ENCODE measurements at places on chromosomes 7 and 10.

DNA sequence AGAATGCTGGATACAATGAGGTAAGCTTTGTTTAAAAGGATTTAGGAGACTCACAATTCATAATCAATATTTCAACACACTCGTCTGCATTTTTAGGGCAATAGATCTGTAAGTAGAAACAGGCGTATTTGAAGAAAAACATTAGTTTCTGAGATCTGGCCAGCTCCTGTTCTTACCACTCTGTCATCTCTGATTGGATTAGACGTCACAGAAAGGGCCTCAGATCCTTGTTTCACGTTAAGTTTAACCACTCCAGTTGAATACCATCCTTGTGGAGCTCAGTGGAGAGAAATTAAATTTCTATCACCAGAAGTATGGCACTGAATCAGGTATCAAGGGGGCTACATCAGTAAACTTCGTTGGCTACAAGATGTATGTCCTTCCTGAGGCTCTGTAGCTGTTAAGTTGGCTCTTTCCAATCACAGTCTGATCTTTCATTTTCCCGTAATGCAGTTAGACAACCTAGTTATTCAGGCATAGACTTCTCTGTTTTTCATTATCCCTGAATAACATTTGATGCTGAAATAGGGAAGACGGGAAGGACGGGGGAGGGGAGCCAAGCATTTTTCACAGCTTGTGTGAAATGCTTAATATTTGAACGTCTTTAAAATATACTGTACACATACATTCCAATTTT, 659.2 kb upstream of the GALNT17 start:
- DNase-seq: peak; percentile 34

GRCh38 chr7:154975984-154976383, 26.9 kb downstream of the PAXIP1 start:
- DNase-seq: no peak

DNA sequence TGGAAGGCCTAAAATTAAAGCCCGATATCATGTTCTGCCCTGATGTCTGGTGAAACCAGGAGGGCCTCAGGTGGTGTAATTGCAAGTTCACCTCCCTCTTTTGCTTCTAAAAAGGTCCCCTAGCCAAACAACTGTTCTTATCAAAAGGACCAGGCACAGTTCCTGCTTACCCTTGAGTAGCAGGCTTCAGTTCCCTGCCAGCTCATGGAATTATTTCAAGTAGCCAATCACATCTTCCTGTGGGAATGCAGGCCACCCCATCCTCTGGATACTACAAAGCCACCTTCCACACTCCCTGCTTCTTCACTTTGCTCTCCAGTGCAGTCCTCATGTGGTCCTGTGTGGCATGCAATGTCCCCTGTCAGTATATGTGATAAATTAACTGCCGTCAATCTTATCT, 97.7 kb upstream of the GALNT17 start:
- DNase-seq: no peak

DNA sequence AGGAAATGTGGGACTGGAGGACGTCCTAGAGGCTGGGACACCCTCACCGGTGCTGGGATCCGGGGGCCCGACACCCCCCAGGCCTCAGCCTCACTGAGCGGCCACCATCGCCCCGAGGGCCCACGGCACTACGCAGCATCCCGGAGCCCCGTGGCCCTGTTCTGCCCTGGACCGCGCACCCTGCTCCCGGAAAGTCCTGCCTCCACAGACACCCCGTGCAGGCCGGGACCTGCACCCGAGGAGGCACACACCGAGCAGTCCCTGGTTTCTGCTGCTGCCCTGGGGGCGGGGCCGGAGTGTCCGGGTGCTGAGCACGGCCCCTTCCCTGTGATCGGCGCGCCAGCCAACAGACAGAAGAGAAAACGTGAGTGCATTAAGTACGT, 18.1 kb upstream of the KNDC1 start:
- DNase-seq: no peak

- DNase-seq: no peak
Measured at GRCh38 chr7:44533301-44534055, 7.7 kb downstream of the NPC1L1 start.

DNA sequence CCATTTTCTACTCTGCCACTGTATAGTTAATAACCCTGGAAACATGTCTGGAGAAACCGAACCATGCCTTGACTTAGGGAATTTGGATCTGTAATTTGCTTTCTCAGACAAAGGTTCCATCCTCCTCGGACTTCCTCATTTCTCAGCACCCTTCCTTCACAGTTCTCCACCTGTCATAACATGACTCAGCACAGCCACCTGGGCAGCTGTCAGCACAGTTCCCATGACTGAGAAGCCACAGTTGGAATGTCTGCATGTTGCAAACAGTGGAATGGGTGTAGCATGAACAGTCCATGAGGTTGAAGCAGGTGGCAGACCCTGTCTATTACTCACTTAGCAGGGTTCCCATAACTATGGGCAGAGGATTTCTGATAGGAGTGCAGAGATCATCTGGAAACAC, 634 bp upstream of the OR9A4 start:
- DNase-seq: no peak

DNA sequence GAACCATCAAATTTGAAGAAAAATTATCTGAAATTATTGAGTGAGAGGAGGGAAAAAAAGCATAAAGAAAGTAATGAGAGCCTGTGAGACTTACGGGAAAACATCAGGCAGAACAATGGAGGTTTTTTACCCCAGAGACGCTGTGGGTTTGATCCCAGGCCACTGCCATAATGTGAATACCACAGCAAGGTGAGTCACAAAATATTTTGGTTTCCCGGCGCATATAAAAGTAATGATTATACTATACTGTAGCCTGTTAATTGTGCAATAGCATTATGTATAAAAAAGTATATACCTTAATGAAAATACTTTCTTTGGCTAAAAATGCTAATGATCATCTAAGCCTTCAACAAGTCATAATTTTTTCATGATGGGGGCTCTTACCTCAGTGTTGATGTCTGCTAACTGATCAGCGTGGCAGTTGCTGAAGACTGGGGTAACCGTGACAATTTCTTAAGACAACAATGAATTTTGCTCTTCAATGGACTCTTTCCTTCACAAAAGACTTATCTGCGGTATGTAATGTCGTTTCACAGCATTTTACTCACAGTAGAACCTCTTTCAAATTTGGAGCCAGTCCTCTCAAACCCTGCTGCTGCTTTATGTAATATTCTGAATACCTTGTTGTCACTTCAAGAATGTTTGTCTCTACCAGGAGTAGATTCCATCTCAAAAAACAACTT, 97.0 kb upstream of the FAM20C start:
- DNase-seq: peak; percentile 62

- DNase-seq: no peak
Measured at GRCh38 chr7:43727003-43727402, 2.3 kb downstream of the COA1 start.

- peak; percentile 51 for DNase-seq
Measured at GRCh38 chr7:7272294-7272693, 90.0 kb downstream of the C1GALT1 start.

- no peak for DNase-seq
Measured at GRCh38 chr10:120085096-120085796, 192.7 kb downstream of the SEC23IP start.

DNA sequence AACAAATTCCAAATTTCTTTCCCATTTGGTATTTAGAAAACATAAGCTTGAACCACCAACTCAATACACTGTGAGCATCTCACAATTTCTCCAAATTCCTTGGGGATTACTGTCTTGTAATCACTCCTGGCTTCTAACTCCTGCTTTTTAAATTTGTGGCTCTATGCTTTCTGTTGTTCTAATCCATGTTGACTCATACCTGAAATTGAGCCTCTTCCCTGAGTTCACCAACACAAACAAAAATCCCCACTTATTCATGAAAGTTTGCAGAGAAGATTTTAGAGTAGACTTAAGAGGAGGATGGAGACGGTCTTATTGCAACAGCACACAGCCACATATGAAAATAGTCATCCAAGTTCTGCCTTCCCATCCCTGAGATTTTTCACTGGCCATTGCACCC, 252.5 kb downstream of the PTEN start:
- peak; percentile 76 for DNase-seq

DNA sequence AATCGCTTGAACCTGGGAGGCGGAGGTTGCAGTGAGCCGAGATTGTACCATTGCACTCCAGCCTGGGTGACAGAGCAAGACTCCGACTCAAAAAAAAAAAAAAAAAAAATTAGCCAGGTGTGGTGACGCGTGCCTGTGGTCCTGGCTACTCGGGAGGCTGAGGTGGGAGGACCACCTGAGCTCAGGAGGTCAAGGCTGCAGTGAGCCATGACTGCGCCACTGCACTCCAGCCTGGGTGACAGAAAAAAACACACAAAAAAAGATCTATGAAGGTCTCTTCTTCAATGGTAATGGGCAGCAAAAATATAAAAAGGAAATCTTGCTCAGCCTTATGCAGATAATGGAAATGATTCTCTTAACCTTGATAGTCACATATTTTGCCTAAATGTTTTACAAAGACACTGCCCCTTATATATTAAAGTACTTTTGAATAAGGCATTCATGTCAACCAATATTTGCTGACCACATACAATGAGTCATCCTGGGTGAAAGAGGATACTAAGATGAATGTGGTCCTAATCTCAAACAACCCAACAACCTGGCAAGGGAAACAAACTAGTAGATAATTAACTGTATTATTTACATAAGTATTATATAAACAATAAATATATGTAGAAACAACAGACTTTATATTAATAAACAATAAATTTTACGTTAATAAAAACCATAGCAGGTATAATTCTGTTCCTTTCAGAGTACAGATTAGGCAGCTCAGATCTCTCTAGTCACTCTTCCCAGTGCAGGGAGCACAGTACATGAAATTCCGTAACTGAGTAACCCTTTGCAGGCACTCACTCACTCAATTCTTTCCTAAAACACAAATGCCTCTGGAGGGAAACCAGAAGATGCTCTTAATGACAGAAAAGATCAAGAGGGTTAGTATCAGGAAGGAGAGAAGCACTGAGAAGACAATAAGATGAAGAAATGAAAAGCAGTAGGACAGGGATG, 8.1 kb downstream of the TOMM7 start:
- DNase-seq: peak; percentile 42

GRCh38 chr7:73312831-73313520, 4.3 kb upstream of the NSUN5 start:
- no peak for DNase-seq

DNA sequence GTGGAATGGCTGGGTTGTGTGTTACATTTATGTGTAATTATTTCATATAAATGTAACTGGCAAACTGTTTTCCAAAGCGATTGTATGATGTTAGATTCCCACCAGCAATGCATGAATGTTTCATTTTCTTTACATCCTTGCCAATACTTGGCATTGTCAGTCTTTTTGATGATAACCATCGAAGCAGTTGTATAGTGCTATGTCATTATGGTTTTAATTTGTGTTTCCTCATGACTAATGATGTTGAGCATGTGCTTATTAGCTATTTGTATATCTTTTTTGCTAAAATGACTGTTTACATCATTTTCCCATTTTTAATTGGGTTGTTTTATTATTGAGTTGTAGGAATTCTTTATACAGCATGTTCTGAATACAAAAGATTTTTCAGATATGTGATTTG, 22.3 kb downstream of the AHCYL2 start:
- peak; percentile 11 for DNase-seq

GRCh38 chr10:79434821-79435251, 10.6 kb downstream of the ZCCHC24 start:
- peak; percentile 76 for DNase-seq

DNA sequence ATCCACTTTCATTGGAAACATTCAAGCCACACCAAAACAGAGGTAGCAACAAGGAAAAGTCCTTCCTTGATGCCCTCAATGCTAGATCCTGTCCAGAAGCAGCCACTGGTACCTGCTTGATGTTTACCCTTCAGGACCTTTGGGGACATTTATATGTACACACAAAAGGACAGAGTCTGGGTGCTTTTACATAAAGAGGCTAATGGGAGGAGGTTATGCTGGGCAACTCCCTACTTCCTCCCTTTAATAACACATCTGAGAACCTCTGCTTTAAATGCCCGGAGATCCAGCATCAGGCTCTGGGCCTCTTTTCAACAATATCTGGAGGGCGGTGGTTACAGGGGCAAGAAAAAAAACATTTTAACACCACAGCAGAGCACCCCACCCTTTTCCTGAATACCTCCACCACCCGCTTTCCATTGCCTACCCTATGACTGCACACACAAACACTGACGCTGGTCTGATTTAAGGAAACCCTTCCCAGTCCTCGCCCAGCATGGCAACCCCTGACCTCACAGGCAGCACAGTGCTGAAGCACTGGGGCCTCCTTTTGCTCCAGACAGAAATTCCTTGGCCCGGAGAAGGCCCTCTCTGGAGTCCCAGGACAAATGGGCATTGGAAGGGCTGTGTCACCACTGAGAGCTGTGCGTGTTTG, 39.3 kb upstream of the DUSP5 start:
- no peak for DNase-seq
